ENCODE measurements at places on chromosomes 11 and 22.

- DNase-seq = no peak
Observed at GRCh38 chr11:93567401-93567895, 24.3 kb upstream of the SMCO4 start.

GRCh38 chr22:28462901-28463300, 216.7 kb downstream of the TTC28 start:
- no peak for DNase-seq

DNA sequence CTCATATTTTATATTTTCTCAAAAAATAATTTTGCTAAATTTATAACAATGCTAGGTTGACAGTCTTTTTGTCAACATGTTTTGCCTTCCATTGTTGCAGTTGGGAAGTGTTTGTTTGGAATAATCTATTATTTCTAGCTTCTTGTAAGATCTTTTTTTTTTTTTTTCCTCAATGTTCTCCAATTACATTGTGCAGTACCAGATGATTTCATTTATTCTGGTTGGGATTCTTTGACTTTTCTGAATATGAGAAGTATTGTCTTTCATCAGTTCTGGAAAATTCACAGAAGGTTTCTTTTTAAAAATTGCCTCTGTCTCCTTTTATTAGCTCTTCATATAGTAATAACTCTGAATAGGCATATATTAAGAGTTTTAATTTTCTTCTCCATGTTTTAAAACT, 245.4 kb downstream of the DYNC2H1 start:
- DNase-seq = no peak

GRCh38 chr22:39852799-39853198, 40.8 kb downstream of the ENTHD1 start:
- no peak for DNase-seq

- no peak for DNase-seq
Observed at GRCh38 chr22:40345815-40346184, 500 bp upstream of the ADSL start.

Measured in eye (tissue), 1 donor.